ENCODE measurements at places on chromosomes 1 and 21.
A peak's percentile ranks its signal among the peaks of the same experiment; 100 is the strongest.

GRCh38 chr1:53129891-53130597 lies 12.4 kb downstream of the SLC1A7 start:
- DNase-seq, result no peak

GRCh38 chr1:68868606-68869005 lies 371.7 kb upstream of the DEPDC1 start:
- no peak for DNase-seq

DNA sequence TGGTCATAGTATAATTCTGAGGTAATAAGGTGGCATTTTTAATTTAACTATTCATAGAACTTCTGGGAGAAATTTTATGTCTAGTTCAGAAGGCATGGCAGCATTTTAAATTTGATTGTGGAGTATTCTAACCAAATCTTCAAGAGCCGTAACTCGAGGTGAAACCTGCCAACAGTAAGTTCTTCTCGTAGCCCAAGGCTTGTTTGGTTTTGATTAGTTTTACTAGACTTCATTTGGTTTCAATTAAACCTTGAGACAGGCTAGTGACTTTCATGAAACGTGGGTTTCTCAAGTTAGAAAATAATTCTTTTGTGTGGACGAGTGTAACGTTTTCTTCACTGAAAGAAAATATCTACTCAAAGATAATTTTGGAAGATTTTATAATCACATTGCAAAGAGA lies 395.5 kb downstream of the USP25 start:
- DNase-seq, result peak; percentile 76

DNA sequence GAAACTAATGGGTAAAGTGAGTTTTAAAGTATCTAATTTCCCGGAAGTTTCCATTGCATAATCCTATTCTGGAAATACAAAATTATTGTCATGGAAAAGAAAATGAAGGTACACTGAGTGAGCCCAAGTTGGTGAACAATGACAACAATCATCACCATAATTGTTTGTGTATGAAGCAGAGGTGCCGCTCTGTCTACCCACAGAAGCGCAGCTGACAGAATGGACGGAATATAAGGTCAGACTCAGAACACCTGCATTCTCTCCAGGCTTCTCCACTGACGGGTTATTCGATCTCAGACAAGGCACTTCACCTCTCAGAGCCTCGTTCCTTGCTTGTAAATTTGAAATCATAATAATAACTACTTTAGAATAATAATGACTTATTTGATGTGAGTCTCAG lies 99.1 kb upstream of the NGF start:
- DNase-seq, result no peak

DNA sequence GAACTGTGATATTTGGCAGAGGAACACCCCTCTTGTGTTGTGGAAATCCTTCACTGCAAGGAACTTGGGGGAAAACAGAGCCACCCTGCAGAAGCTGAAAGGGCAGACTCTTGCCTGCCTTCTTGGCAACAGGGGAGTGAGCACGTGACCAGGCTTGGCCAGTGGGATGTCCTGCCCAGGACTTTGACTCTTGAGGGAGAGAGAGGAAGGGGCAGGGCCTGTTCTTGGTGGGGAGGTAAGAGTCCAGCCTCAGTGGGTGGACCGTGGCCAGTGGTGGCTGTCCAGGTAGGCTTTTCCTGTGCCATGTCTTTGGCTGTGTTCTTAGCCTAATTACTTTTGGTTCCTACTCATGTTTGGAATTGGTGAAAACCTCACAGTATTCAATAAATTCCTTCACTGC lies 8.6 kb upstream of the AK2 start:
- no peak for DNase-seq

DNA sequence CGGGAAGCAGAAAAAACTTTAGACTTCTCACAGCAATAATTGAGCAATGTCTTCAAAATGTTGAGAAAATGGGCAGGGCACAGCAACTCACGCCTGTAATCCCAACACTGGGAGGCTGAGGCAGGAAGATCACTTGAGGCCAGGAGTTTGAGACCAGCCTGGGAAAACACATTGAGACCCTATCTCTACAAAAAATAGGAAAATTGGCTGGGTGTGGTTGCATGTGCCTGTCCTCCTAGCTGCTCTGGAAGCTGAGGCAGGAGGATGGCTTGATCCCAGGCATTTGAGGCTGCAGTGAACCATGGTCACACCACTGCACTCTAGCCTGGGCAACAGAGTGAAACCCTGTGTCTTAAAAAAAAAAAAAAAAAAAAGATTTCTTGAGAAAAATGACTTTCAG lies 7.8 kb upstream of the ZFP69 start:
- no peak for DNase-seq

- DNase-seq, result no peak
Observed at GRCh38 chr21:45539046-45539795, 3.0 kb downstream of the SLC19A1 start.

DNA sequence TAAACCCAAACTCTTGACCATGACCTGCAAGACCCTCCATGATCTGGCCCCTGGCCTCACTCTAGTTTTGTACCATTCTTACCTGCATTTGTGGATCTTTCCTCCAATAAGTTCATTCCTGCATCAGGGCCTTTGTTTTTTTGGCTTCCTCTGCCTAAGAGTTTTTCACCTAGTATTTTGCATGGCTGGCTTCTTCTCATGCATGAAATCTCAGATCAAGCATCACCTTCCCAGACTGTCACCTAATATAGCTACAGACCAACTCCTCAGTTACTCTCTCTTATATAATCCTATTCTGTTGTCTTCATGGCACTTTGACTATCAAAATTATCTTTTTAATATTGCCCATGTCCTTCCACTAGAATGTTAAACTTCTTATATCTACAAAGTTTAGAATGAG lies 54.2 kb downstream of the BTBD8 start:
- no peak for DNase-seq

DNA sequence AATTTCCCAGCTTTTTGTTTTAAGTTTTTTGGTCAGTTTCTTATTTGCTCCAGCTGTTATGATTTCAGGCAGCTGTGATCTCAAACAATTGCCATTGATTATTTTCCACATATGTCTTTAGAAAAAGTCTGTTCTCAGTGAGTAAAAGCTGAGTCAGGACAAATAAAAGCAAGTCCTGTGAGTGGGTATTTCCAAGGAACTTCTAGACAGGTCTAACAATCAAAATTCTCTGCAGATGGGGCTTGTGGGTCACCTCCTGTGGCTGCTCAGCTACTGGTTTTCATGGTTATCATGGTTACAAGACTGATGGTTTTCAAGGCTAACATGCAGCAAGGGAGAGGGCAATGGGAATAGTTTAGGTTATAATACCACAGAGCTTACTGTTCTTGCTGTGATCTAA lies 585.7 kb downstream of the LMO4 start:
- DNase-seq, result no peak

DNA sequence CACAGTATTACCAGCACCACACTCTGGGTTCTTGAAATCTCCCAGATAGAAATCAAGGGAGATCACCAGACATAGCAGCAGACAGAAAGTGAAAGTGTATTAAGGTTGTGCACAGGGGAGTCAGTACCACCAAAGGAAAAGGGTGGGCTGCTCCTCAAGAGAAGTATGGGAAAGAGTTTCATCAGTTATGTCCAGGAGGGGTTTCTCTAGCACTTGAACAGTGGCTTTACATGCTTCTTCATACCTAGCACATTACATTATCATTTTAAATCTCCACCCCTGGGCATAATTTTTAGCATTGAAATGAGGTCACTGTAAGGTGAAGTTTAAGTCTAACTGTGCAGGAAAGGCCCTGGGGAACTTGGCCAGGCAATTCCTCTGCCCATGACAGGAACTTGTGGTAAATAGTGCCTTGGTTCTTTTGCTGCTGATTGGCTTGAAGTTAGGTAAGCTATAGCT lies 601.0 kb downstream of the NUF2 start:
- DNase-seq, result peak; percentile 7

GRCh38 chr1:241637046-241637590 lies 3.1 kb downstream of the CHML start:
- DNase-seq, result peak; percentile 38

GRCh38 chr1:218742467-218743262 lies 397.5 kb downstream of the TGFB2 start:
- no peak for DNase-seq

- DNase-seq, result no peak
Observed at GRCh38 chr1:59683197-59683596, 131.6 kb upstream of the HOOK1 start.

- no peak for DNase-seq
Observed at GRCh38 chr1:247322849-247323586, 8.6 kb downstream of the ZNF496 start.

GRCh38 chr1:36857754-36858153 lies 176.6 kb downstream of the GRIK3 start:
- no peak for DNase-seq

DNA sequence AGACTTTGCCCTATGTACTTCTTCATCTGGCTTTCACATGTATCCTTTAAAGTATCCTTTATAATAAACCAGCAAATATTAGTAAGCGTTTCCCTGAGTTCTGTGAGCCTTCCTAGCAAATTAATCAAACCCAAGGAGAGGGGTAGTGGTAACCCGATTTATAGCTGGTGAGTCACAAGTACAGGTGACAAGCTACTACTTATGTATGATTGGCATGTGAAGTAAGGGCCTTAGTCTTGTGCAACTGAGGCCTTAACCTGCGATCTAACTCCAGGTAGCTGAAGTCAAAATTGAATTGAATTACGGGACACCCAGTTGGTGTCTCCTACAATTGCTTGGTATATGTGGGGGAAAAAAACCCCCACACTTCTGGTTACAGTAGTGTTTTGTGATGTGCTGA lies 26.0 kb downstream of the SLC16A1 start:
- DNase-seq, result no peak

DNA sequence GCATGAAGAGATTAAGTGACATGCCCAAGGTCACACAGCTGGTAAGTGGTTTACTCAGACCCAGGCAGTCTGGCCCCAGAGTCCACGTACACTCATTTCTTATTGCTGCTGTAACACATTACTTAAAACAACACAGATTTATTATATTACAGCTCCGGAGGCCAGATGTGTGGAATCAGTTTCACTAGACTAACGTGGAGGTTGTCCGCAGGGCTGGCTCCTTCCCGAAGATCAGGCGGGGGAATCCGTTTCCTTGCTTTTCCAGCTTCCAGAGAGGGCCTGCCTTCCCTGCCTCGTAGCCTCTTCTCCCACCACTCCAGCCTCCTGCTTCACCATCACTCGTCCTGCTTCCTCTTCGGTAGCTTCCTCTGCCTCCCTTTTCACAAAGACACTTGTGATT lies 81.2 kb downstream of the KCNN3 start:
- no peak for DNase-seq

DNA sequence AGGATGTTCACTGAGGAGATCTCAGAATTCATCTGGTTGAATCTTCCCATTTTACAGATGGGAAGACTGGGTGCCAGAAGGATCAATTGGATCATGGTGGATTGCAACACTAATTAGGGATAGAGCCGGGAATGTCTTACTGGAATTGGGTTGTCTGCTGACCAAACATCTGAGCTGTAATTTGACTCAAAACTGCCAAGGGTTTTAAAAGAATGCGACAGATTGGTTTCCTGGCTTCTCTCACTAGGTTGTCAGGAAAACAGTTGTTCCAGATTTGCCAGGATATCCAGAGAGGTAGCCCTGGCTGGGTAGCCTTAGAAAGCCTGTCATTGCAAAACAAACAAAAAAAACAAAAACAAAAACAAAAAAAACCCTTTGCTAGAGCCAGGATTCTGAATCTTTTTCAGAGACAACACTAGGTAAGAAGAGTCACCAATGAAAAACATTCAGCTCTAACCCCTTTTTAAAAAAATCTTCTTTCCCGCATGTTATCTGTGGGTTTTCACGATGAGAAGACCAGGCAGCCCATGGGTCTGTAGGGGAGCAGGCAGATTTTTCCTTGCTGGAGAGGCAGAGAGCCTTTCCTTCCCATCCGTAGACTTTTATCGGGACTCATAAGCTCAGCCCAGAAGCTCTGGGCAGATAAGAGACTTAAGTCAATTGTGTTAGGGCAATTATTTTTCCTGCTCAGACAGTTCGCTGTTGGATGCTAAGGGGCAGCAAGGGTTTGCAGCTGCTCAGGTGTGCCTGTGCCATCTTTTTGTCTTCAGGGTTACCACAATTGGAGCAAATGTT lies 418.9 kb downstream of the PRDM2 start:
- DNase-seq, result no peak

DNA sequence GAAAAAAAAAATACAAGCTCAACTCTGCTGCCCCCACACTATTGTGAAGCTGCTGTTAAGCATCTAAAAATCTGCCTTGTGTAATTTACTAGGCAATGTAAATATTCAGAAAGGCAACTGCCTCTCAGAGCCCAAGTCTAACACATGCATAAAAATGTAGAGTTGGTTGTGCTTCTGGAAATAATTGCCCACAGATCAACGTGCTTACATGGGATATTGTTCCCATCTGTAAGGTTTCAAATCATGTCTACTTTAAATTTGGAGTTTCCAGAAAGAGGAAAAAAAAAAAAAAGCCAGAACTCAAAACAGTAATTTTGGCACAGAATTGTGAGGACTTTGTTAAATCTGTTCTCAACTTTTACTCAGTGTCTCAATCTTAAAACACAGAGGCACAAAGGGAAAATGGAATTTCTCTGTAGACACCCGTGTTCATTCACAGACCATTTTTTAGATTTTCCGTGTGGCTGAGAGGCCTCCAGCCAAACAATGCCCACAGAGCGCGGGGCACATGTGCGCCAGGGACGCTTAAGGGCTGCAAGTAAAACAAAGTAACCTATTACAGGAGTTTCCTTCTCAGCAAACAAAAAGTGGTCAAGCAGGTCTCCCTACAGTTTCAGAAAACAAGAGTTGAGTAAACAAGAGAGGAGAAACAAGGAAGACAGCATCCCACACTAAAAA lies 115.5 kb downstream of the RERE start:
- no peak for DNase-seq

- DNase-seq, result no peak
Observed at GRCh38 chr1:92927870-92928269, 33.4 kb downstream of the DIPK1A start.

DNA sequence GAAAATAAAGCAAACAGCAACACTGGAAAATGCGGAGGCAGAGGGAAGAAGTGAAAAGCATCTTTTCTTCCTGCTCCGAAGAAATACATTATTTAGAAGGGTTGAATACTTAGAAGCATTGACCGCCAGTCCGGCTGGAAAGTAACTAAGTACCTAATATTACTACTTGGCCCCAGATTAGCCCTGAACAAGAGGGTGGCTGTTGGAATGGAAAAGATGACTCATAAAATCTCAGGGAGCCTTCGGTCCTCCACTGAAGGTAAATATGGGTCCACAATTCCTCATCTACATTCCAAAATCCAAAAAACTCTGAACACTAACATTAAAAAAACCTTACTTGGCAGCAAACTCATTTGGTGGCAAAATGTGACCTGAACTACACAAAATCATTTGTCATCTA lies 40.1 kb downstream of the BCAR3 start:
- DNase-seq, result no peak

GRCh38 chr1:46725736-46726108 lies 6.8 kb upstream of the EFCAB14 start:
- DNase-seq, result peak; percentile 46

DNA sequence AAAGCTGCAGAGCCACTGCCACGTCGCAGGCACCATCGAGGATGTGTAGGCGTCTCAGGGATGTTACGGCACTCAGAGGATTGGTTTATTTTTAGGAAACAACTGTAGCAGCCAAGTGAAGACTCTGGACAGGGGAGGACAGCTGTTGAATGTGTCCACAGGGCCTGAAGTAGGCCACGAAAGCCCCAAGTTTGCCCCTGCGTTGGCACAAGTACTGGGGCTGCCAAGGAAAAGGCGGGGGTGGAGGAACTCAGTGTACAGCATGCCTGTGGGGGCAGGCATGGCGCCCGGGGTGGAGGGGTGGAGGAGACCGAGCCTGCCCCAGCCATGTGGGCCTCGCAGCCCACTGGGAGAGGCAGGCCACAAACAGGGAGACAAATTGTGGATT lies 89.7 kb downstream of the ADARB1 start:
- no peak for DNase-seq

- DNase-seq, result peak; percentile 67
Observed at GRCh38 chr1:63892632-63893395, 119.0 kb downstream of the ROR1 start.

GRCh38 chr1:155940993-155941844 lies at the start of gene RXFP4:
RXFP4 (plus strand) TSS chr1:155941638; CDS start chr1:155941710, 72 bp downstream.
- no peak for DNase-seq
